Fibroblast of skin of right quadriceps (primary cell): ENCODE measurements at places on chromosomes 5 and 9.

- no peak for DNase-seq
Measured at GRCh38 chr9:93574091-93574899, 2.1 kb upstream of the PHF2 start.

GRCh38 chr5:5340206-5340729 is 82.2 kb upstream of the ICE1 start:
- peak; percentile 99 for DNase-seq

DNA sequence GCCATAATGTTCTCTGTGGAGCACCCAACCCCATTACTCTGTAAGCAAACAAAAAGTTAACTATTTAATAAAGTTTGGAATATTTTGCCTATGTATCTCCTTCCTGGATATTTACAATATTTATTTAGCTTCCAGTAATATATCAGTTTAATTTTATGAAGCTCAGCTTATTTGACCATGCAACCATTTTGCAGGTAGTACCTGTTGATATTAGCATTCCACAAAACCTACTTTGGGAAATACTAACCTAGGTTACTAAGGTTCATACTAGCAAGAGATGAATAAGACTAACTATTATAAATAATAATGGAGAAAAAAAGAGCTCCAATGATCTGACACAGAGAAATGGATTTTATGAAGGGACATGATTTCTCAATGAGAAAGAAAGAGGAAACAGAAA is 506.4 kb downstream of the PDE4D start:
- DNase-seq = no peak

DNA sequence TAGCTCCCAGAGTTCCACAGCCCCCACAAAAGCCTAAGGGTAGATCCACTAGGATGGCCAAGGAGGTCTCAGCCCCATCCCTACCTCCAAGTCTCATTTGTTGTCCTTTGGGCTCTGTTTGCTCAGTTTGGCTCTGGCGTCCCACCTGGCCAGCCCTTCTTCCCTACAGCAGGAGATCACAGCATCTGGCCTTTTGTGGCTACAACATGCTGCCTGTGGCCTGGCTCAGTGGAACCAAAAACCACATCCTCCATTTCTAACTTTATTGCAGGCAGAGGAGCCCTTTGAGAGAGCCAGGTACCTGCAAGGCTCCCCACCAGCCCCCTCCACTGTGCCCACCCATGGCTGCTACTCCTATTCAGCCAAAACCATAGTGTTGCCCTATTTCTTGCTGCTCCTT is 11.4 kb downstream of the JADE2 start:
- DNase-seq = no peak

- no peak for DNase-seq
Measured at GRCh38 chr9:121485623-121486022, 14.0 kb downstream of the GGTA1 start.

DNA sequence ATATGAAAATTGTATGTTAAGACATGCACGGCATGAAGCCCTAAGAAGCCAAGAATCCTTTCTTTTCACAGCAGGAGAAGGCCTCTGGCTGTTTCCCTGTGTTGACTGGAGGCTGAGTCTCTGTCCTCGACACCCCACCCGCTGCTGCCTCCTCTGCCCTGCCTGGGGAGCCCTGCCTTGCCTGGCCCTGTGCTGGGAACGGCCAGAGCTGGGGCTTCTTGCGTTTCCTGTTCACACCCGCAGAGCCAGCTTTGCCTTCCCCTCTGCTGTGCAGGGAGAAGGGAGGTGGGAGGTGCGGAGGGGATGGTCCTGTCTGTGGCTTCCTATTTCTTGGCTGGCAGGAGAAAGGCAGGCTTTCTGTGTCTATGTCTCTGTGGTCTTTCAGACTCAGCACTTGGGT is 6.9 kb upstream of the GMCL2 start:
- DNase-seq = no peak

DNA sequence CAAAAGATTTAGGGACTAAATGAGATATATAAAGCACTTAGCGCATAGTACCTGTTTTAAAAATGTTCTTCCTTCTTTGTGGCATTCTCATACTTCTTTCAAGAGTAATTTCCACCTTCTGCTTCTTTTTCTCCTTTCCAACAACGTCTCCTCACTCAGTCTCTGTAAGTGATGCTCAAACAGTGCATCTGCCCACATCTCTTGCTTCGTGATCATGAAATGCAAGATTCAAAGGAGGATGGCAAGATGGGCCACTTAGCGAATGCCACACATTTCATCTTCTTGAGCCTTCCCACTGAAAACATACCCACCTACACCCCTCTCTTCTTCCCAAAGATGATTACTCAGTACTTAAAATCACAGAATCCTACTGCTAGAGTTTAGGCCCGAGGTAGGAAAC is 36.9 kb downstream of the MACIR start:
- DNase-seq = no peak
